ENCODE measurements at places on chromosomes 11 and 22.

DNA sequence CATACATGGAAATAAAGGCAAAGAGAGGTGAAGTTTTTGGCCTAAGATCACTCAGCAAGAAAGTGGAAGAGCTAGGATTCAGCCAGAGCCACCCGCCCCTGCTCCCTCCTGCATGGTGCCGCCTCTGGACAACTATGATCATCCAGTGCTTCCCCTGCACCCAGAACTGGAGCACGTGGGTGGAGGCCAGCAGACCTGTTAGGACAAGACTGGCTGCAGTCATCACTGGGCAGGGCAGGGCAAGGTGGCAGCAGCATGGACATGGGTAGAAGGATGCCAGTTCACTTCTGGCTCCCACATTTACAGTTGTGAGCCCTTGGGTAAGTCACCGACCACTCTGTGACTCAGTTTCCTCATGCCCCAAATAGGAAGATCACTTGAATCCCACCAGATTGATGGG, 131.0 kb downstream of the FBXO7 start:
- no peak for DNase-seq

DNA sequence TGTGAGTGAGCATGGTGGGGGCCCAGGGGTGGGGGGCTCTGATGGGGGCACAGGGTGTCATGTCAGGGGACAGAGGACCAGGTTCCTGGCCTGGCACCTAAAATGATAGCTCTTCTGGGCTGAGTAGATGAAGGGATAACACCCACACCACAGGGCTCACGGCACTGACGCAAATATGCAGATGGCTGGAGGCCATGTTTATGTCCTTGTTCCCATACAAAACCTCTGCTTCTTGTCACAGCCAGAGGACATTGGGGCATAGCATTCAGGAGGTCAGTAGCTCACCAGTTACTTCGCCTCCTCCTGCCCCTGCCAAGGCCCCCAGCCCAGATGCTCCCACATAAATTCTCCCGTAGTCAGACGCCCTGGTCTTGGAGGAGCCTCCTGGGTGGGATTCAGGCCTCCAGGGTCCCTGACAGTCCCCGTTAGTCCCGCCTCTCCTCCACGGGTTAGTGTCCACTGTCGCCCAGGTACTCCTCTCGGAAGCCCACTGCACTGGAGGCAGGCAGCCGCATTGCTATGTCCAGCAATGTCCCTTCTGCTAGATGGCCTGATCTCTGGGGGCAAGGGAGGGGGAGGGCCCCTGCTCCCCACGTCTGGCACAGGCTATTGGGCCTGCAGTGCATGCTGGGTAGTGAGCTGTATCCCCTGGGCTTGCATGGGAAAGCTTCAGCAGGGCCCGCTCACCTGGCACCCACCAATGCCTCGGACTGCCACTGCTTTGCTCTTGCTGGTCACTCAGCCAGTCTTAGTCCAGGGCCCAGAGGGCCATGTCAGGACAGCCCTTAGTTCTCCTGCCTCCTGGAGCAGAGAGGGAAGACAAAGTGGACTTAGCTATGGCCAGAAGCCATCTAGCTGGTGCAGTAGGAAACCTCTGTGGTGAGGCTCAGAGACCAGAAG, 75.6 kb upstream of the MYOD1 start:
- DNase-seq: no peak

GRCh38 chr11:64305691-64306562, 603 bp downstream of the ESRRA start:
- DNase-seq: peak; percentile 88

- peak; percentile 65 for DNase-seq
Measured at GRCh38 chr22:36409911-36410756, 22.4 kb upstream of the MYH9 start.

DNA sequence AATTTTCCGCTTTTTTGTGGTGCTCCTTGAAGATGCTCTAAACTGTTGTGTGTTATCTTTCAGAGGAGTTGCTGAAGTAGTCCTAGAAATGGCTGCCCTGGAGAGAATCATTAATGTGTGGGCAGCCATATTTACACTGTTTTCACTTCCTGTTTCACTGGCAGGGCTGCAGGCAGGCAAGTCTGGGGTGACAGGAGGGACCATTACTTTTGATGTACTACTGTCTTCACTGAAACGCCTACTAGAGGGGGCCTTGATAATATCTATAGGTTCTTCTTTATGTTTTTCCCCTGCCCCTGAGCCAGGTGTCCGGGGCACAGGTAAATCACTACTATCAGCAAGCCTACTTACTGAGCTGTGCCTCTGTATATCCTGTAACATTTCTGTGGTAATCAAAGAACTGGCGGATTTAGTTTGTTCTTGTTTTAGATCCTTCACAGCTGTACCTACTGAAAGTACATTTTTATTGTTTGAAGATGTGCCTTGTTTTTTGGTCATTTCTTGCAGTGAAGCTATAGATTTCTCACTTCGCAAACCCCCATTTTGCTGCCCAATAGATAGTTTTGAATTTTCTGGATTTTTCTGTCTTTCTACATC, 39.7 kb downstream of the ACAT1 start:
- DNase-seq: peak; percentile 7

DNA sequence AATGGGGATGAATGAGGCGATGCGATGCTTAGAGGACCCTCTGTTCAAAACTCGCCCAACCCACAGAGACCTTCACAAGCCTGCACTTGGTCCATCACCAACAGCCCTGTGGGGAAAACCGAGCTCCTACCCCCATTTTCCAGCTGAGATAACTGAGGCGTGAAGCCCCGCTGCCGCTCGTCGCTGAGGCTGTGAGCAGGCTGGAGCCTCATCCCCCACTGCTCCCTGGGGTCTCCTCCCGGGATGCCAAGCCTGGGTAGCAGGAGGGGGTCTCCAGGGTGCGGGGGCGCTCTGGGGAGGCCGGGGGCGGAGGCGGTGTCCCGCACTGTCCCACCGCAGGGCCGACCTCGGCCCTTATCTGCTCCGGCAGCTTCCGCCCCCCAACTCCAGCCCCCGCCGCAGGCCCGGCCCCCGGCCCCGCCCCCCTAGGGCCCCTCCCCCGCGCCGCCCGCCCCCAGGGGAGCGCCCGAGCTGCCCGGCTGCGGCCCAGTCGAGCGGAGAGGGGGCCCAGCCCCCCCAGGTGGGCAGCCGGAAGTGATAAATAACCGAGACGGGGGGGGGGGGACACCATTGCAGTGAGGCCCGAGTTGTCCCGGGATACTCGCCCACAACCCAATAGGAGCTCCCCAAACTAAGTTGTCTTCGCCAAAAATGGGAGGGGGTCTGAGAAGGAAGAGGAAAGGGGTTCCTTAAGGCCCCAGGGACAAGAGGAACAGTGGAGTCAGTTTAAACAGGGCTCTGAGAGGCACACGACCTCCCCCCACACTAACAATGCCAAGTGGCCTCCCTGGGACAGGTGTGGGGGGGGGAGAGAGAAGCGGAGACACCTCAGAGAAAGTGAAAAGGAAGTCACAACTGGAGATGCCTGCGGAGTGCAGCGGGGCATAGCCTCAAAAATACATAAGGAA, 8.3 kb upstream of the SLC39A13 start:
- DNase-seq: peak; percentile 27

- no peak for DNase-seq
Measured at GRCh38 chr11:71334191-71334590, 81.8 kb upstream of the SHANK2 start.

DNA sequence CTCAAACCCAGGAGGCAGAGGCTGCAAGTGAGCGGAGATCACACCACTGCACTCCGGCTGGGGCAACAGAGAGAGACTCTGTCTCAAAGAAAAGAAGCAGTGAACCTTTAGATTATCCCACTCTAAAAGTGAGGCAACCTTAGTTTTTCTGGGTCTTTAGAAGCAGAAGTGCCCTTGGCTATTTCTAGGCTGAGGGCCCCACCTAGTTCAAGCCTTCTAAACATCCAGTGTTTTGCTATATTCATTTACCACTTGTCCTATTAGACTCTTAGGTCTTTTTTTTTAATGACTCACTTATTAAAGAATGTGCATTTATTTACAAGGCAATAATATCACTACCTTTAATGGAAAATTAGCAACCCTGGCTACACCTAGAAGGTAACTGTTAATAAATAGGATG, 16.7 kb upstream of the EHF start:
- no peak for DNase-seq

GRCh38 chr22:38162881-38163843, 18.5 kb downstream of the PLA2G6 start:
- DNase-seq: no peak

DNA sequence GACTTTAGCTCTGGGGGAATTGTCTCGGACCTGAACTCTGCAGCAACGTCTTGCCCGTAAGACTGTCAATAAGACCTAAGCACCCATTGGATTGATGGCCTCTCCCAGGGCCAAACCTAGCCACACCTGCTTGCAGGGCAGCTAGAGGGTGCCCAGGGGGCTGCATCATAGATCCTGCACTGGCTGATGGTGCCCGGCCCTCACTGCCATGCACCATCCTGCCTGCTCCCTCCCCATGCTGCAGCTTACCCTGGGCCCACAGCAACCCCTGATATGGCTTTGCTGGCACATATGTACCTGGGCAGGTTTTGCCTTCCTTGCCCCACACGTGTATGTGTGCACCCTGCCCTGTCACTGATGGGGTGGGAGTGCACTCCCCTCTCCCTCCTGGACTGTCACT, 8.9 kb upstream of the BBOX1 start:
- no peak for DNase-seq

- no peak for DNase-seq
Measured at GRCh38 chr11:7638710-7639642, 34.3 kb downstream of the CYB5R2 start.

DNA sequence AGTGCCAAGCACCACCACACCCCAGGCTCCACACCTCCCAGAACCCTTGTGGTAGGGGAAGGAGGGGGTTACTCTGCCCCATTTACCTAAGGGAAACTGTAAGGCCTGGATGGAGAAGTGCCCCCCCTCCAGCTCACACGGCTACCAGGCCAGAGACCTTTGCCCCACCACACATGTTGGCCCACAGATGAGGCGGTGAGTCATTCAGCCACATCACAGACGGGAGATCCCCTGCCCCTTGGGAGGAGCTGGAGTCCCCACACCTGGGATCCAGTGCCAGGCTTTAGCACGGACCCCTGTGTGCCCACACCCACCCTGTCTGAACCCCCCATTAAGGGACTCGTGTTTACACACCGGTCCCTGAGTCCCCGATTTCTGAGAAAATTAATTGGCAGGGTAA, 24.9 kb downstream of the CDKN1C start:
- peak; percentile 13 for DNase-seq

- no peak for DNase-seq
Measured at GRCh38 chr11:61732705-61733104, 19.7 kb upstream of the MYRF start.

- DNase-seq: peak; percentile 14
Measured at GRCh38 chr11:69837791-69838190, 18.6 kb upstream of the FGF3 start.

DNA sequence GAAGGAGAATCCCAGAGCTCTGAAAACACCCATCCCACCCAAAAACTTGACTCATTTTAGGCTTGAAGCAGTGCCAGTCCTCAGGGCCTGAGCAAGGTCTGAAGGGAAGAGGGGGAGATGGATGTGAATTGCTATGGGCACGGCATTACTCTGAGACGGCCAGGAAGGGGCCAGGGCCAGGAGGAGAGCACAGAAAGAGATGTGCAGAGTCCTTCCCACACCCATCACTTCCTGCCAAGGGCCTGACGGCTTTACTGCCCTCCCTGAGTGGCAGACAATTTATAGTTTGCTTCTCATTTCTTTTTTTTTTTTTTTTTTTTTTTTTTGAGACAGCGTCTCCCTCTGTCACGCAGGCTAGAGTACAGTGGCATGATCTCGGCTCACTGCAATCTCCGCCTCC, 22.5 kb downstream of the TAB1 start:
- DNase-seq: no peak
